Germinal center (tissue), 1 donor: ENCODE measurements at places on chromosomes 16 and 17.
A peak's percentile ranks its signal among the peaks of the same experiment; 100 is the strongest.

DNA sequence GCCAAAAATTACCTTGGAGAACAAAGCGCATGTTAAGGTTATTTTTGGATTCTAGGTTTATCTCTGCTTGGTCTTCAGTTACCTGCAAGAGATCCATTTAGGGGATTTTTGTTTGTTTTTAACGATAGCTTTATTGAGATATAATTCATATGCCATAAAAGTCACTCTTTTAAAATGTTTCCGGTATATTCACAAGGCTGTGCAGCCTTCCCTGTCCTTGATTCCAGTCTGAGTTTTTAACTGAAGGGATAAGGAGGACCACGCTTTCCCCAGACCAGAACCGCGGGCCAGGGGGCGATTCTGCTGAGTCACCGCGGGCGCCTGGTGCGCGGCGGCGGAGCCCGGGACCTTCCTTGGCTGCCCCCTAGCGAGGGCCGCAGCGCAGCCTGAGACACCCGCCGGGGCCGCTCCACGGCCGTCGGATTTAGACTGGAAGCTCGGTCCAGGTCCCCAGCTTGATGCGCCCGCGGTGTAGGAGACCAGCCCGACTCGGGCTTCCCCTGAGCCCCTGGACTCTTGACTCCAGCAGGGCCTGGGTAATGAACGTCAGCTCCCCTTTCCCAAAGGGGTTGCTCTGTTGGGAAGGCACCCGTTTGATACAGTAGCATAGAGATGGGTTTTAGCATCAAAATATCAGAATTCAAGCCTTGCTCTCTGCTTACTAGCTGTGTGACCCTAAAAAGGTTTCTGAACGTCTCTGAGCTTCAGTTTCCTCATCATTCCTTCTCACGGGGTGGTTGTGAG is 50.0 kb upstream of the STH start:
- peak; percentile 78 for DNase-seq

- no peak for DNase-seq
Observed at GRCh38 chr16:4166821-4167220, 50.6 kb upstream of the ADCY9 start.

DNA sequence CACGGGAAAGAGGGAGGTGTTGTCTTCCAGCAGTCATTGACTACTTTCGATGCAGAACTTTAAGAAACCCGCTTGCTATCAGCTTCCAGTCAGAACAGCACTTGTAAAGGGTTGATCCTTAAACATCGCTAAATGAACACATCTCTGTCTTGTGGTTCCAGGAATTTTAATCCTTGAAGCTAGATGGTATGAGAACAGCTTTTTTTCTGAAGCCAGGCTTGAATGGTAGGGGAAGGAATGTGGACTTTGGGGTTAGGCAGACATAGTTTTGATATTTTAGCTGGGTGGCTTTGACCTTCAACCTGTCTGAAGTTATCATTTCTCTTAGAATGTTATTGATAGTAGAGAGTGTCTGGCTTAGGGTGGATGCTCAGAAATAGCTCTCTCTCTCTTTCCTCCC is 81.1 kb downstream of the RGS9 start:
- DNase-seq, result no peak

GRCh38 chr17:82043507-82043906 is 6.0 kb upstream of the DCXR start:
- DNase-seq, result no peak

DNA sequence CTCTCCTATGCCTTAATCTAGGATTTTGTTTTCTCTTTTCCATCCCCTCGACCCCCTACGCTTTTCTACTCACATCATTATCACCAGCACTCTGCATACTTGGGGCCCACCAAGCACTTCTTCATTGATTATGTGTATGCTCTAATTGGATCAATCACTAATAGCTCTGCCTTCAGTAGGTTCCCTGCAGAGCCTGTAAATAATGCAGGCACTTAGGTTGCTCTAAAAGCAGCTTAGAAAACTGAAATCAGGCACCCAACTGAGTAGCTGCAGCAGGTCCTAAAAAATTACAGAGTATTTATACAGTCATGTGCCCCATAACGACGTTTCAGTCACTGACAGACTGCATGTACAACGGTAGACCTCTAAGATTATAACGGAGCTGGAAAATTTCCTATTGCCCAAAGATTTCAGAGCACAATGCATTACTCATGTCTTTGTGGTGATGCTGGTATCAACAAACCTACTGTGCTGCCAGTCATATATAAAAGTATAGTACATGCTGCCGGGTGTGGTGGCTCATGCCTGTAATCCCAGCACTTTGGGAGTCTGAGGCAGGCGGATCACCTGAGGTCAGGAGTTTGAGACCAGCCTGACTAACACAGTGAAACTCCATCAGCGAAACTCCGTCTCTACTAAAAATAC is 280.4 kb downstream of the HS3ST3B1 start:
- no peak for DNase-seq

DNA sequence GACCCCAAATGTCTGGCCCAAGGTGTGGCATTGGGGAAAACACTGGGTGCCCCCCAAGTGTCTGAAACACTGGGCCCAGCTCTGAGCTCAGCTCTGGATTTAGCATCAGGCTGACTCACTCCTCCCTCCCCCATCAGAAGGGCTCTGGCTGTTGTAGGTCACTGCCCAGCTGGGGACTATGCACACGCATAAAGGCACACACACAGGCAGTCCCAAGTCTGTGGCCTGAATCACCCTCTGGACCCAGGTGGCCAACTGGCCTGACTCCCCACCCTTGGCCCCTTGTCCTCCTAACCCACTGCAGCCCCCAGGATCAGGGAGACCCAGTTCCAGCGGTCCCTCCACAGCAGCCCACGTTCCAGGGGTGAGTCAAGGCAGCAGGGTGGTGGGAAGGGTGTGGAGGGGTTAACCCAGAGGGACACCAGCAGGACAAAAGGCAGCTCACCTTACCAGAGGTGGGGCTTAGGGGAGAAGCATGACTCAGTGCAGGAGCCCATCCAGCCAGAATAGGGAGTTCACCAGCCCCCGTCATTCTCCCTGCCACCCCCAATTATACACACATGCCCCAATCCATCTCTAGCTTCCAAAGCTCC is 47.0 kb downstream of the MYO18A start:
- DNase-seq, result no peak

GRCh38 chr17:280216-280615 is 72.4 kb downstream of the RPH3AL start:
- DNase-seq, result no peak

DNA sequence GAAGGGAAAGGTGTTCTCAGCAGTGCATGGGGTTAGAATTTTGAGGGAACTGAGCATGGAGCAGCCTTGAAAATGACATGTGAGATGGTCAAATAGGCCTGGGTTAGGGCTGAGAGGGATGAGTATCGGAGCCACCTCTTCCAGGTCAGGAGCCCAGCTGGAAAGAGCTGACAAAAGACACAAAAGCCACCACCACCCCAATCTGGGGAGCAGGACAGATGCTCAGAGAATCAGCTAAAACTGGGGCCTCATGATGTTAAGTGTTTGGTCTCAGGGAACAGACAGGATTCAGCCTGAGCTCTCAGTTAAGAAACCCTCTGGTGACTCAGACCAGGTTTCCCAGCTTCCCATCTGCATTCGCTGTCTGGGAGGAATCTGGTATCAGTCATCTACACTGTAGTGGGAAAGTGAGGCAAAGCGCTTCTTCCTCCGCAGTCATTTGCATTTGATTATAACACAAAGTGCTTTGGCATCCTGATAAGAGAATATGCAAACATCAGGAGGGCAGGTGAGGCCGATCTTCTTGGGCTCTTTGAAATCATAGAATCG is 2.6 kb downstream of the WNT9B start:
- DNase-seq, result no peak

GRCh38 chr16:11202260-11203091 is 53.5 kb downstream of the SOCS1 start:
- no peak for DNase-seq

- peak; percentile 85 for DNase-seq
Observed at GRCh38 chr16:84754353-84754856, 54.6 kb downstream of the USP10 start.

DNA sequence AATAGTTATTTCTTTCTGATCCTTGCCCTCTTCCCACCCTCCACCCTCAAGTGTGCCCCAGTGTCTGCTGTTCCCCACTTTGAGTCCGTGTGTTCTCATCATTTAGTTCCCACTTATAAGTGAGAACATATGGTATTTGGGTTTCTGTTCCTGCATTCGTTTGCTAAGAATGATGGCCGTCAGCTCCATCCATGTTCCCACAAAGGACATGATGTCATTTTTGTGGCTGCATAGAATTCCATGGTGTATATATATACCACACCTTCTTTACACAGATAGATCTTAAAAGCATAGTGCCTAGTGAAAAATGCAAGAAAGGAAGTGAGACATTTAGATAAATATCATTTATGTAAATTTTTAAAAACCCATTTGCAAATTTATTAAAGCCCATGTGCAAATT is 33.1 kb downstream of the HS3ST2 start:
- no peak for DNase-seq
